ENCODE measurements at places on chromosomes 6 and 20.

DNA sequence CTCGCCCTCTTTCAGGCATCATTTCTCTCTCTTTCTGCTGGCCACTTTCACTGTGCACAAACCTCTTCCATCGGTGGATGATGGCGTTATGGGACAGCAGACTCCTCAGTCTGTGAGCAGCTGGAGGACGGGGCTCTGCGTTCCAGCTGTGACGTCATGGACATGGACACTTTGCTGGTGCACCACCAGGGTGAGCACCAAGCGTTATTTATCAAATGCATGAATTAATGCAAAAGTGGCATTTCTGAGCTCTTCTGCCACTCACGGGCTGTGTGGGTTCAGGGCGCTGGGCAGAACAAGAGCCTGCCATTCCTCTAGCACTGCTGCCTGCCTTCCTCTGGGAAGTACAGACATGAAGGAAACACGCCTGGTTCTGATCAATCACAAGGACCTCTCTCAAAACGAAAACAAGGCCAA is 82.9 kb upstream of the MPC1 start:
- no peak for DNase-seq

GRCh38 chr6:37060195-37060559 is 54.7 kb downstream of the FGD2 start:
- no peak for DNase-seq

DNA sequence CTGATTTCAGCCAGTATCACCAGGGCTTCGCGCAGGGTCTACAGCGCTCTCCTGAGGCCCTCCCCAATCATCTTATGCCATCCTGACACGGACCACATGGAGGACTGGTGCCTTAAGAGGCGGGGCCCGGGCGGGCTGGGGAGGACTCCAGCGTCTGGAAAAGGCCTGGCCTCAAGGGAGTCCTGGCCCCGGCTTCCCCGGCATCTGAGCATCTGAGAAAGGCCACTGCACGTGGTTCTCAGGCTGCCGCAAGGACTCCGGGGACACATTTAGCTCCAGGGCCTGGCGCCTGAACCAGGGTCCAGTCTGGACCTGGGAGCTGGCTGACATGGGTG is 21.4 kb downstream of the BHLHE23 start:
- DNase-seq = no peak

DNA sequence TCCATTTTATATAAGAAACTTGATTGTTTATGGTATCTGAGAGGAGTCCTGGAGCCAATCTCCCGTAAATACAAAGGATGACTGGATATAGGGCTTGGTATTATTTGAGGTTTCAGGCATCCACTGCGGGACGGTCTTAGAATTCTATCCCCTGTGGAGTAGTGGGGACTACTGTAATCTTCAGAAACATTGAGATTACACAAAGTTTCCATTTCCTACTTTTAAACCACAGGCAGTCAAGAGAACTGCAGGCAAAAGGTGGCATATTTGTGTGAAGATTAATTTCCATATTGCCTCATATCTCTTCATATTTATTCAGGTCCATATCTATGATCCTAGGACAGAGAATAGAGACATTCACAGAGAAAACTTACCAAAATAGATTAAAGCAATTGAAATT is 586.2 kb downstream of the PHF3 start:
- no peak for DNase-seq

GRCh38 chr6:16377470-16377869 is 139.1 kb downstream of the GMPR start:
- DNase-seq = no peak

GRCh38 chr6:12977806-12978205 is 261.2 kb downstream of the PHACTR1 start:
- no peak for DNase-seq

- no peak for DNase-seq
Measured at GRCh38 chr6:75590370-75590769, 11.3 kb upstream of the SENP6 start.

GRCh38 chr6:28266563-28266961 is 381 bp upstream of the ZSCAN26 start:
- DNase-seq = no peak

GRCh38 chr6:143200167-143200770 is 139.6 kb downstream of the AIG1 start:
- DNase-seq = no peak
